ENCODE measurements at places on chromosomes 16 and 17. TPM values are rescaled to one million over a fixed set of nuclear protein-coding genes. Genes with fewer than 3 reads are reported as not detected.

GRCh38 chr16:886802-887731 lies 83.7 kb downstream of the LMF1 start:
- DNase-seq, result no peak

GRCh38 chr17:38350035-38350434 lies 1.6 kb upstream of the SOCS7 start:
- DNase-seq, result no peak

Gene TBC1D3K
- not detected for total RNA-seq

DNA sequence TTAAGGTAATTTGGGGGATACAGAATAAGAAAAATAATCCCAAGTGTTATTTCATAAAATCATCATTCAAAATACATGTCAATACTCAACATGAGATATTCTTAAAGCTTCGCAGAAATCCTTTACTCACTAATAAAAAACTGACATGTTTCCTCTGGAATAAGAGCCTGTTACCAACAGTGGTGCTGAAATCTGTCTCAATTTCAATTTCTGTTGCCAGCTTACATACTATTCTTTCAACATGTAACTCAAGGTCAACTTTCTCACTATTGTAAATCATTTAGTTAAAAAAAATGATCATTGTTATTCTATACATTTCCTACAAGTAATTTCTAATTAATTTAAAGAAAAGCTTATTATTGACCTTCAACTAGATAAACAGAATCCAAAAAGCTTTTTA lies 67.9 kb downstream of the CEP95 start:
- DNase-seq, result no peak

DNA sequence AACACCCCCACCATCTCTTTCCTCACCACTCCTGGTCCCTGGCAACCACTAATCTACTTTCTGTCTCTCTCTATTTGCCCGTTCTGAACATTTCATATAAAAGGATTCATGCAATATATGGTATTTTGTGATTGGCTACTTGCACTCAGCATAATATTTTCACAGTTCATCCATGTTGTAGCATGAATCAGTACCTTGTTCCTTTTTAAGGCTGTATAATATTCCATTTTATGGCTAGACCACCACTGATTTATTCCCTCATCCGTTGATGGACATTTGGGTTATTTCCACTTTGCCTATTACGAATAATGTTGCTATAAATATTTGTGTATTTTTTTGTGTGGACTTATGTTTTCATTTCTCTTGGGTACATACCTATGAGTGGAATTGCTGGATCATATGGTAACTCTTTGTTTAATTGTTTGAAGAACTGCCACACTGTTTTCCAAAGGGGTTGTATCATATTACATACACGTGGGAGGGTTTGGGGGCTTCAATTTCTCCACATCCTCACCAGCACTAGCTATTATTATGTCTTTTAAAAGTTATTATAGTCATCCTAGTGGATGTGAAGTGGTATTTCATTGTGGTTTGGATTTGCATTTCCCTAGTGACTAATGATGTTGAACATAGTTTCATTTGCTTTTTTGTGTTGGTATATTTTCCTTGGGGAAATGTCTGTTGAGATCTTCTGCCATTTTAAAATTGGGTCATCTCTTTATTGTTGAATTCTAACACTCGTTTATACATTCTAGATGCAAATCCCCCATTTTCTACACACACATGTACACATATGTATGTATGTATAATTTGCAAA lies 26.3 kb downstream of the SEC14L5 start:
- no peak for DNase-seq

DNA sequence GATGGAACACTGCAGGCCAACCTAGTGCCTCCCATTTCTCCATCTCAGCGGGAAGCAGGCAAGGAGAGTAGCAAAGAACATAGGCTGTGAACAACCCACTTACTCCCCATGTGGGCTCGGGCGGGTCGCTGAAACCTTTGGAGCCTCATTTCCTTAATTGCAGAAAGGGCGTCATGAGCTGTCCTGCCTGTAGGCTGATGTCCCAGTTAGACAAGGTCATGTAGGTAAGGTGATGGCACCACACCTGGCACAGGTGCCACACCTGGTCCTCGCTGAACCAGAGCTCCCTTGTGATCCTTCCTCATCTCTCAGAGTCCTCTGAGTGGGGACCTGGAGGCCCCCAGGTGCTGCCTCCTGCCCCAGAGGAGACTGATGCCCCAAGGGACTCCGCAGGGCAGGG lies 22.9 kb downstream of the ABCC3 start:
- peak; percentile 77 for DNase-seq

Gene IL21R
- total RNA-seq, result not detected

DNA sequence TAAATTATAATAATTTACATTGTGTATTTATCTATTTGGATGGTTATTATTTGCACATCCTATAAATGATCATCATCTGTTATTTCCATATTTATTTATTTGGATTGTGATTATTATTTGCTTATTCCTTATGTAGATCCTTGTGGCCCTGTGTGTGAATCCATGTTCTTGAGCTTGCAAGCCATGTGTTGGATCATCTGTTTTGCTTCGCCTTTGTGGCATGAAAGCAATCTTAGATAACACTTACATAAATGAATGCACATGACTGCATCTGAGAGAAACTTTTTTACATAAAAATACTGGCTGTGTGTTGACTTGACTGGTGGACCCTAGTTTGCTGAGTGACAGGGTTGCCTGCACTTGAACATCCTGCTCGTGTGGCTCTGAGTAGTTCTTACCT lies 1024.5 kb upstream of the RBFOX1 start:
- DNase-seq, result no peak

- DNase-seq, result no peak
Measured at GRCh38 chr16:68802190-68802589, 41.1 kb upstream of the TANGO6 start.

DNA sequence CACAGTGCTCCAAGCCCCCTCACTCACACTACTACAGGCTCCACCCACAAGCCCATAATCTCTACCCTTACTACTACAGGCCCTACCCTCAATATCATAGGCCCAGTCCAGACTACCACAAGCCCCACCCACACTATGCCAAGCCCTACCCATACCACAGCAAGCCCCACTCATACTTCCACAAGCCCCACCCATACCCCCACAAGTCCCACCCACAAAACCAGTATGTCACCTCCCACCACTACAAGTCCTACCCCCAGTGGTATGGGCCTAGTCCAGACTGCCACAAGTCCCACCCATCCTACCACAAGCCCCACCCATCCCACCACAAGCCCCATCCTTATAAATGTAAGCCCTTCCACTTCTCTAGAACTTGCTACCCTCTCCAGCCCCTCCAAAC lies 13.8 kb downstream of the RIPOR1 start:
- DNase-seq, result peak; percentile 55

- DNase-seq, result no peak
Measured at GRCh38 chr16:75497558-75497957, 2.3 kb upstream of the CHST6 start.

DNA sequence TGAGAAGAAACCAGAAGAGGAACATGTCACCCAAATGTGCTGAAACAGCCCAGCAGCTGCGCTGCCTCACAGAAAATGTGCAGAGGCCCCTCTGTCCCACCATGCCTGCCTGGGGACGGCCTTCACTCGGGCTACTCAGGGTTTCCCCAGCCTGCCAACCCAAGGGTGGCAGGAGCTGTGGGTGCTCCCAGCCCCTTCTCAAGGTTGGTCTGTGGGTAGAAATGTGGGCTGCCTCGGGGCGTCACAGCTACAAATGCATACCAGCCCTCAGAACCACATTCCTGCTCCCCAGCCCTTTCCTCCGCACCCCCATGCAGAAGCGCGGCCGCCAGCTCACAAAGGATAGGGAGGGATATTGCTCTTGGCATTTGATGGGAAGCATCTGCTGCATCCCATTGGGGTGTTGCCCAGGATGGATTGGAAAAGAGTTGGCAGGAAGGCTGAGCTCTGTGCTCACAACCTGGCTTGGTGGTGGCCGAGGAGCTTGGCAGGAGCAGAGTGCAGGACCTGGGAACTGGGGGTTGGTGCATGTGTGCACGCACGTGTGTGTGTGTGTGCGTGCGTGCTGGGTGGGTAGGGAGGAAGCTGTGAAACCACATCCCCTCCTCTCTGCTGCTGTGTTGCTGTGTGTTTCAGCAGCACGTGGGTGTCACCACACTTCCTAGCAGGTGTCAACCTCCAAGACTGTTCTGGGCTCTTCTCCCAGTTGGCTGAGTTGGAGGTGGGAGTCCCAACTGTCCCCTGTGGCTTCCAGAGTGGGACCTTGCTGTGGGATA lies 304.4 kb downstream of the SEC14L1 start:
- DNase-seq, result peak; percentile 79

GRCh38 chr17:55495239-55495638 lies 16.0 kb downstream of the SMIM36 start:
- DNase-seq, result no peak

DNA sequence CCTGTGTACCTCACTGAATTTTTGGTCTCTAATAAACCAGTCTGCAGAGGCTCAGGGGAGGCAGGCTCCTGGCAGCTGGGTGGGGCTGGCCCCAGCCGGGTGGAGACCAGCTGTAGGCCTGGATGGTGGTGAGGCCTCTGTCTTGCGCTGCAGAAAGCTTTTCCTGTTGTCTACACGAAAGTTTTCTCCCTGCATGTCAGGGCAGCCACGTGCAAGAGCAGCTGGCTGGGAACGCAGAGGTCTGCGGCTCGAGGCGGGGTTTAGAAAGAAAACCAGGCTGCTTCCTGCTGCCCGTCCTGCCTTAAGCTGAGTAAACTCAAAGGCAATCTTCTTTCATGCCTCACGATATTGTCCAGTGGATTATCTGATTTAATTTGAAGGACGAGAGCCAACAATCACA lies 2.4 kb downstream of the SERPINF1 start:
- DNase-seq, result peak; percentile 84

DNA sequence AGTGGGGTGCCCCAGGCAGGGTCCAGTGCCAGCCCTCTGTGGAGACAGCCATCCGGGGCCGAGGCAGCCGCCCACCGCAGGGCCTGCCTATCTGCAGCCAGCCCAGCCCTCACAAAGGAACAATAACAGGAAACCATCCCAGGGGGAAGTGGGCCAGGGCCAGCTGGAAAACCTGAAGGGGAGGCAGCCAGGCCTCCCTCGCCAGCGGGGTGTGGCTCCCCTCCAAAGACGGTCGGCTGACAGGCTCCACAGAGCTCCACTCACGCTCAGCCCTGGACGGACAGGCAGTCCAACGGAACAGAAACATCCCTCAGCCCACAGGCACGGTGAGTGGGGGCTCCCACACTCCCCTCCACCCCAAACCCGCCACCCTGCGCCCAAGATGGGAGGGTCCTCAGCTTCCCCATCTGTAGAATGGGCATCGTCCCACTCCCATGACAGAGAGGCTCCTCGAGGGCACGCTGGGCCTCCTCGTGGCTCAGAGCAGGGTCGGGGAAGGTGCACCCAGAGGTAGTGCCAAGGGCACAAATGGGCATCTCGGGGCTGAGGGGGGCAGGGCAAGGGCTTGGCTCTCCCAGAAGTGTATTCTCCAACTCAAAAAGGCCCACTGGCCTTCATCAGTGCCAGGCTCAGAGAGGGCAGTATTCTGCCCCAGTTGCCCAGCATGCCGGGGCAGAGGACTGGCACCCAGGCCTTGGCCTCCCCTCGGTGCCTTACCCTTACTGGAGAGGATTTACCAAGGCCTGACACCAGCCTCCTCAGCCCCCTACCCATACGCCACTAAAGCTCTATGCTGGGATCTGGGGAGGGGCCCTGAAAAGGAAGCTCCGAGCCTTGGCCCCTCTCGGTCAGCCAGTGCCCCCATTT lies at the start of gene CDH5:
Gene CDH5, plus strand, starts transcription at position 259 of the 867 bp plus-strand sequence. CDS start 12,647 bp downstream, outside the sequence.
- DNase-seq, result peak; percentile 19

DNA sequence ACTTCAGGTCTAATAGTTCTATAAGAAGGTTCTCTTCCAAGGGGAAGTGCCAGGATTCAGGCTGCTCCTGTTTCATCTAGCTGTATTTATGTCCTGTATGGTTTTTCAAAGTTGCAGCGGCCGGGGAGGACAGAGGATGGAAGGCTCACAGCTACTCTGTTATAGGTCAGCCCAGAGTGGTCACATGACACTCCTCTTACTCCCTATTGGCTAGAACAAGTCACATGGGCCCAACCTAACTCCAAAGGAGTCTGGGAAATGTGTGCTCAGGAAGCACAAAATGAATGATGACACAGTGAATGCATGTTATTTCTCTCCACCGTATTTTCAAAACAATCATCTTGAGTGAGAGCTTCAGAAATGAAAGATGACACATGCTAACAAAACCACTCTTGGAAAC lies 645.1 kb upstream of the RBFOX1 start:
- no peak for DNase-seq

DNA sequence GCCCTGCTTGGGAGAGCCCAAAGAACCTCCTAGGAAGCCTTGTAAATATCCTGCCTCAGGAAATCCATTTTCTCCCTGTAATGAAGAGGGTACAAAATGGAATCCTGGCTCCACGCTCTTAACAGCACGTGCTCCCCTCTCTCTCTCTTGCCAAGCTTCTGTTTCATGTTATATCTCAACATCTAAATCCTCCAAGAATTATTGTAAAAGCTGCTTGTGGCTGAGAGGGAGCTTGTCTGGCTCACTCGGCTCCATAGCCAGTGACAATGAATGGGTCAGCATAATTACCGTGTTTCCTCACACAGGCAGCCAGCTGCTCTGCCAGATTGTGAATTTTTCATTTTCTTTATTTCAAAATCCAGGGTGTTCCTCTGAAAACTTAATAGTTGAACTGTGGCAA lies 317.8 kb downstream of the RBFOX1 start:
- DNase-seq, result no peak

Gene PPP1R27
- 0.68 TPM for total RNA-seq

- DNase-seq, result no peak
Measured at GRCh38 chr16:78196502-78196901, 97.0 kb downstream of the WWOX start.

DNA sequence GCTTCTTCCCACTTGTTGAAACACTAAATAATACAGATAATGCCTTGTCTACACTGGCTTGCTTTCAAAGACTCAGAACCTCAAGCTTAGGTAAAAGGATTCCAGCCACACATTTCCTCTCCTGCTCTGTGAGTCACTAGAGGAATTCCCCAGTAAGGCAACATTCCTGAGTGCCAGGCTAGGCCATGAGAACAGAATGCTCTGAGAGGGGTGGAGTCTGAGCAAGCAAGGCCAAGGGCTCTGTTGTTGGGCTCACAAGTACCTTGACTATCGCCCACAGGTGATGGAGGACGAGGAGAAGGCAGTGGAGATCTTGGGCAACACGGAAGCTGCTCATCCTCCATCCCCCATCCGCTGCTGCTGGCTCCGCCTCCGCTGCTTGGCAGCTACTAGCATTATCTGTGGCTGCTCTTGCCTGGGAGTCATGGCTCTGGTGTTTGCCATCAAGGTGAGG lies 6.7 kb upstream of the PHKG2 start:
- peak; percentile 72 for DNase-seq

Gene CD79B
- total RNA-seq, result 20.0 TPM

Gene C16orf89
- total RNA-seq, result not detected
